ENCODE measurements at places on chromosomes 1 and 21.

DNA sequence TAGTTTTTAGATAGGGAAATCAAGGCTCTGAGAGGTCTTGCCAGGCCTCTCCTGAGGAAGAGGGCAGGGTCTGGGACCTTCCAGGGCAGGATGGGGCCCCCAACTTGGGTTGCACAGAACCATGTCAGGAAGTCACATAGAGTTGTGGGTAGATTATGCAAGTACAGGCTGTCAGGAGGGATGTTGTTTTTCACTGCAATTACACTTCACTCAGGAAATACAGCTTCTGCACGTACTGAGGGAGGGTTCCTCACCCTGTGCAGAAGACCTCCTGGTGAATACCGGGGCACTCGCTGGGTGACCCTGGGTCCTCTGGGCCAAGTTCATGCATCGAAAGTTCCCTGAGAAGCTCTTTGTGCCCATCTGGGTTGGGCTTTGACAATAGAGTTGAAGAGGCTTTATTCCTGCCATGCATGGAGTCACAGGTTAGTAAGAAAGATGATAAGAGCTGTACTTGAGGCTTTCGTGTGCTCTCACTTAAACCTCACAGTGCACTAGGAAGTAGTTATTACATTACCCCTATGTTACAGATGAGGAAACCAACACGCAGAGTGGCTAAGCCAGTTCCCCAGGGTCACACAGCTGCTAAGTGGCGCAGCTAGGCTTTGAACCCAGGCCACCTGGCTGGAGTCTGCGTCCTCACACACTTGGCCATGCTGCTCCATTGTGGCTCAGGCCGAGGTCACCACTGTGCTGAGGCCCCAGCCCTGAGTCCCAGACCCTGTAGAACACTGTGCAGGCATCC lies 16.2 kb upstream of the TNFRSF1B start:
- DNase-seq = no peak

- no peak for DNase-seq
Measured at GRCh38 chr1:192993426-192994085, 65.6 kb downstream of the UCHL5 start.

- no peak for DNase-seq
Measured at GRCh38 chr1:95127380-95127779, 10.2 kb downstream of the TLCD4 start.

DNA sequence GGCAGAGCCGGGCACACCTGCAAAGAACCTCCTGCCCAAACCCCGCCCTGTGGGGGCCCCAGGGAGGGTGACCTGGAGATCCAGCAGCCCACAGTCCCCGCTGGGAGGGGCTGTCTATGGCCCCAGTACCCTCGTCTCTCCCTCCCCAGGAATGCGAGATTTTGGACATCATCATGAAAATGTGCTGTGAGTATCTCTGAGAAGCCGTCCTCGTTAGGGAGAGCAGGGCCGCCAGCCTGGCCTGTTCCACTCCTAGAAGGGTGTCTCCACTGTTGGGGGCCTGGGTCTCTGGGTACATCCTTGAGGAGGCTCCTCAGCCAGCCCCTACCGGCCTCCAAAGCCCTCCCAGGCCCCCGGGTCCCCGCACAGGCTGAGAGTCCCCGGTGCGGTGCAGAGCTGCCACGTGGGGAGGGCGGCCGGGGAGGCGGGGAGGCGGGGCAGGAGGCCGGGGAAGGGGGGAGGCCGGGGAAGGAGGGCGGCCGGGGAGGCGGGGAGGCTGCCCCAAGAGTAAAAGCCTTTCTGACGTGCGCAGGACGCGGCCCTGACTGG lies 18.7 kb downstream of the COL6A1 start:
- no peak for DNase-seq

DNA sequence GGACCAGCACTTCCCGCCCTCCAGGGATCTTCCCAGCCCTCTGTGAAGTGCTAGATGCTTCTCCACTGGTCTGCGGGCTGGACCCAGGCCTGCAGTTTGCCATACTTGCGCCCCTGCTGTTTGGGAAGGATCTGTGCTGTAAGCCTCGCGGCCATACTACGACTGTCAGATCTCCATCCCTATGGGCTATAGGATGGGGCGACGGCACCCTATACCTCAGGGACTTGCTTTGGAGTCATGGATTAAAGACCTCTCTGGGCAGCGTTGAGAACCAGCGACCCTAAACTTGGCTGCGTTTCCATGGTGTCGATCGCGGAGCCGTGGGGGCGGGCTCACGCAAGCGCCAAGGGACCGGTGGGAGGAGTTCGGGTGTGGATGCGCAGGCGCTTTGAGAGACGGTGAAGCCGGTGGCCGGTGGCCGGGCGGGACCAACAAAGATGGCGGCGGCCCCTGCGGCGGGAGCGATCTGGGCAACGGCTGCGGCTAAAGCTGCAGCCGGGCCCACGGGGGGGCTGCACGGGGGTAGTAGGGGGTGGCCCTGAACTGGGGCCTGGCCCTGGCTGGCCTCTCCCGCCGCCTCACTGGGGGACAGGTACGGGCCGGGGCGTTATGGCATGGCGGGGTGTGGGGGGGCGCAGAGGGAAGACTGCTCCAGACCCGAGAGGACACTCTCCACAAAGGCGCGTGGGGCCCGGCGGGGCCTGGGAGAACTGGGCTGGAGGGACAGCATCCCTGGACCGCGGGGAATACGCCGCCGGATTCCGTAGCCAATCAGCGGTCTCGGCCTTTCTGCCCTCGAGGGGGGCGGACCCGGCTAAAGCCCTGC lies at the start of gene USP21:
Gene USP21, plus strand, starts transcription at position 414 of the 826 bp plus-strand sequence. CDS start 1,141 bp downstream, outside the sequence.
- DNase-seq = peak; percentile 87

GRCh38 chr1:7650801-7651200 lies 120.3 kb upstream of the VAMP3 start:
- DNase-seq = no peak

GRCh38 chr1:180247061-180247460 lies 17.0 kb downstream of the LHX4 start:
- no peak for DNase-seq

GRCh38 chr1:22245726-22246125 lies 102.8 kb upstream of the WNT4 start:
- DNase-seq = no peak

DNA sequence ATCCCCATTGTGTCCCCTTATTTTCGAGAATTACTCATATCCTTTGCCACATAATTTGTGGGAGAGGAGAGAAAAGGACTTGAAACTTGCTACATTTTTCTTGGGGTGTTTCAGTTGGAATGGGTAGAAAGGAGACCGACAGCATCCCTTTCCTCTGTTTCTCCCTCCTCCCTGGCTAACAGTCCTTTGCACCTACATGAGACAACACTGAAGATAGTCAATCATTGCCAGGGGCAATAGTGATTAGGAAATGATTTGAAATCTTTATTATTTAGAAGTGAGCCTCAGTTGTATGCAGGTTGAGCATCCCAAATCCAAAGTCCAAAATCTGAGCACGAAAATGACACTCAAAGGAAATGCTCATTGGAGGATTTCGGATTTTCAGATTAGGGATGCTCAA lies 7.8 kb upstream of the TARS2 start:
- no peak for DNase-seq

- DNase-seq = no peak
Measured at GRCh38 chr1:175481126-175482070, 262.0 kb downstream of the TNR start.

- DNase-seq = peak; percentile 85
Measured at GRCh38 chr1:167517535-167518330, 596 bp downstream of the CD247 start.

DNA sequence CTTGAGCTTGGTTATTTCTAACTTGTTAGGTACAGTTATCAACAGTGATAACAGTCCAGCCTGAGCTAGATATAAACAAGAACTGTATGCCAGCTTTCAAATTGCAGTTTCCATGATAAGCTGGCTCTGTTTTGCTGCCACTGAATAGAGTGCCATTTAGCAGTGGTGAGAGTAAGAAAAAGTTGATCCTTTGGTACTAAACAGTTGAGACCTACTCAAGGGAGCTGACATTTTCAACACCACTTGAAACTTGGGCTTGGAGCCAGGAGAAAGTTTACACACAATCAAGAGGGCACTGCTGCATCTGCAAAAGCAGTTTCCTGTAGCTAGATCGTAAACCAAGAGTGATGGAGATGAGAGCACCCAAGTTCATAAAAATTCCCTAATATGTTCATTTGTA lies 131.3 kb downstream of the RGS7 start:
- no peak for DNase-seq

- DNase-seq = no peak
Measured at GRCh38 chr1:97252076-97252475, 530.5 kb downstream of the PTBP2 start.

- no peak for DNase-seq
Measured at GRCh38 chr1:58855274-58856165, 71.7 kb upstream of the JUN start.

GRCh38 chr1:183238071-183238470 lies 52.0 kb downstream of the LAMC2 start:
- no peak for DNase-seq

- DNase-seq = no peak
Measured at GRCh38 chr1:111620441-111620971, 917 bp downstream of the RAP1A start.

GRCh38 chr21:45547545-45547900 lies 5.3 kb upstream of the SLC19A1 start:
- no peak for DNase-seq

GRCh38 chr1:25148673-25149300 lies 83.5 kb downstream of the SYF2 start:
- peak; percentile 14 for DNase-seq

DNA sequence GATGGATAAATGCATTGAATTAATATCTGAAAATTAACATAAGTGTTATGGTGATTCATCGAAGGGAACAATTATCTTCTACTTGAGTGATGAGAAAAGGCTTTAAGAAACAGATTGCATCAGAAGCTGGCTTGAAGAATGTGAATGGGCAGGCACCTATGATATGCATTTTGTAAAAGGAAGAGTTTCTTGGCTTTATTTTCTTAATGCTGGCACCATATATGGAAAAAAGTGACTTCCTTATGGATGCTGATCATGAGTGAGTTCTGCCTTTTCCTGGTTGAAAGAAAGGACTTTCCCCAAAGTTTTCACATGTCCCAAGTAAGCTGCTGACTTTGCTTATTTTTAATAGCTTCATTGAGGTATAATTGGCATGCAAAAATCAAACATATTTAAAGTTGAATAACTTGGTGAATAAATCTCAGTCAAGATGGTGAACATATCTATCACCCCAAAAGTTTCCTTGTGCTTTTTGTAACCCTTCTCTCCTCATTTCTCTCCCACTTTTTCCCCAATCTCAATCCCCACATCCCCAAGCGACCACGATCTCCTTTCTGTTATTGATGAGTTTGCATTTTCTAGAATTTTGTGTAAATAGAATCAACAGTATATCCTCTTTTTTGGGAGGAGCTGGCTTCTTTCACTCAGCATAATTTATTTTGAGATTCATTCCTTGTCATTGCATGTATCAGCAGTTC lies 74.2 kb downstream of the SPATA46 start:
- no peak for DNase-seq

- DNase-seq = no peak
Measured at GRCh38 chr1:207620543-207620893, 24.4 kb upstream of the CR1L start.

GRCh38 chr1:44594871-44595735 lies 79.2 kb downstream of the TMEM53 start:
- DNase-seq = peak; percentile 50

DNA sequence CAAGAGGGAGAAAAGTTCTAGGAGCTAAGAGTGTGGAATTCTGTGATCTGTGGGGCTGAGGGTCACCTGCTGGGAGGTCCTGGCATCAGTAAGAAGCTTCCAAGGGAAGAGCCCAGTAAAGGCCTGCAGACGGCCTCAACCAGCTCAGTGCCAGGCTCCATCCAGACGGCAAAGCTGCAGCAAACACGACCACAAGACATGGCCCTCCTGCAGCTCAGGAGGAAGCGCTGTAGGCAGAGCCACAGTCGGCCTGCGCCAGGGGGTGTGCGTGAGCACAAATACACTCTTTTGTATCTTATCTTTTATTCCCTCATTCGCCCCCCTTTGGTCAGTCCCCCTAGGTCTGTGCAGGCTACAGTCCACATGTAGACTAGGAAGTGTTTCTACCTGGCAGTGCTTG lies 13.4 kb downstream of the C1orf174 start:
- DNase-seq = no peak

- DNase-seq = no peak
Measured at GRCh38 chr1:87816646-87817045, 488.0 kb downstream of the LMO4 start.

DNA sequence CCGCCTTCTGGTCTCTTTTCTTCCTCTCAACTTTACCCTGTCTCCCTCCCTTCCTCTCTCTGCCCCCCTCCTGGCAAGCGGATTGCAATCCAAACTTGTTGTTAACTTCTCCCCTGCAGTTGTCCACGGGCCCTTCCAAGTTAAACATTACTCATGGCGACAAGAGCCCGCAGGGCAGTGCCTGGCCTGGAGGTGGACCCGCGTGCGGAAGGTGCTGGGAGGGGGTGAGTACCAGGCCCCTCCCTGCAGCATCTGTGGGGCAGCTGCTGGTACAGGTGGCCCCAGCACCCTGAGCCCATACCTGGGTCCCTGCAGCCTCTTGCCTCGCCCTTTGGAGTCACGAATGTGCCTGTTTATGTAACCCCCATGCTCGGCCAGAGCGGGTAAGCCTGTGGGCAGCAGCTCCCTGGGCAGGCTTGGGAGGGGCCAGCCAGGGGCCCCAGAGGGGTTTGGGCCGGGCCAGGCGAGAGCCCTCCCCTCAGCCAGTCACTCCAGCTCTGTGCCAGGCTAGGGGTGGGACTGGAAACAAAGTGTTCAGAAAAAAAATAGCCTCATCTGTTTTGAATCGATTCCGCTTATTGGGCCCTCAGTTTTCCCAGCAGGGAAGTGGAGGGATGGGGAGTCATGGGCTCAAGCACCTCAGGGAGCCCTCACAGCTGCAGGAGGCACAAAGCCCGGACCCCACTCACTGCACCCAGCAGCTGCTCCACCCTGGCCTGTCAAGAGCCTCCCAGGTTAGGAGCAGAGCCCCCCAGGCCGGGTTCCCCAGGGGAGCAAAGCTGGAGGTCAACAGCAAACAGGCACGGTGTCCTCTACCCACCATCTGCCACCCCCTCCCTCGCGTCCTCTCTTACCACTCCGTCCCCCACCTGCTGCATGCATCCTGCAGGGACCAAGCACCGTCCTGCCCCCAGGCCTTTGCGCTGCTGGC lies 14.0 kb upstream of the FAAP20 start:
- no peak for DNase-seq

- no peak for DNase-seq
Measured at GRCh38 chr1:67570486-67571143, 114.4 kb upstream of the GADD45A start.

GRCh38 chr21:35063428-35064172 lies 14.5 kb upstream of the RUNX1 start:
- DNase-seq = no peak

DNA sequence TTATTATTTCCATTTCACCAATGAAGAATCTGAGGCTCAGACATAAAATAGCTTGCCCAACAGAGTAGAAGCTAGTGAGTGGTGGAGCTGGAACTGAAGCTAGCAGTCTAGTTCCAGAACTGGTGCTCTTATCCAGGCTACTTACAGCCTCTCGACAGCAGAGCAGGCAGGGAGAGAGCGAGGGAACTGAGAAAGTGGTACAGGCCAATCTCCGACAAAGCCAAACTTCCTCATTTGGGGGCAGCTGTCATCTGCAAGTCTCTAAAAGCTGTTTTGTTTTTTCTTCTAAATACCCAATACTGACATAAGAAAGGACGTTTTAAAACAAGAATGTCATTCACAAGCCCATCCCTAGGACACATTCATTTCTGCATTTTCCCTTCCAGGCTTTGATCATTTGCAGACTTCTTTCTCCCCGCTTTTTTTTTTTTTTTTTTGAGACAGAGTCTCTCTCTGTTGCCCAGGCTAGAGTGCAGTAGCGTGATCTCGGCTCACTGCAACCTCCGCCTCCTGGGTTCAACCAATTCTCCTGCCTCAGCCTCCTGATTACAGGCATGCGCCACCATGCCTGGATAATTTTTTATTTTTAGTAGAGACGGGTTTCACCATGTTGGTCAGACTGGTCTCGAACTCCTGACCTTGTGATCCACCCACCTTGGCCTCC lies 20.0 kb downstream of the YIPF1 start:
- no peak for DNase-seq

GRCh38 chr1:160192234-160192633 lies 1.9 kb downstream of the CASQ1 start:
- no peak for DNase-seq

Data from activated CD8-positive, alpha-beta memory T cell treated with anti-CD3 and anti-CD28 coated beads for 4 hours (primary cell).